ENCODE measurements at places on chromosomes 6 and 20. TPM values are rescaled to one million over a fixed set of nuclear protein-coding genes. Genes with fewer than 3 reads are reported as not detected.

GRCh38 chr6:163579880-163580295, 165.4 kb downstream of the QKI start:
- no peak for DNase-seq

RSPO3 gene
- polyA plus RNA-seq: 4.4 TPM

NRSN1 gene
- 0.73 TPM for polyA plus RNA-seq

DEFB127 gene
- not detected for polyA plus RNA-seq

Measured in urinary bladder (tissue), 4 donors.